ENCODE measurements at places on chromosomes 7 and 10. TPM values are rescaled to one million over a fixed set of nuclear protein-coding genes. Genes with fewer than 3 reads are reported as not detected.

DNA sequence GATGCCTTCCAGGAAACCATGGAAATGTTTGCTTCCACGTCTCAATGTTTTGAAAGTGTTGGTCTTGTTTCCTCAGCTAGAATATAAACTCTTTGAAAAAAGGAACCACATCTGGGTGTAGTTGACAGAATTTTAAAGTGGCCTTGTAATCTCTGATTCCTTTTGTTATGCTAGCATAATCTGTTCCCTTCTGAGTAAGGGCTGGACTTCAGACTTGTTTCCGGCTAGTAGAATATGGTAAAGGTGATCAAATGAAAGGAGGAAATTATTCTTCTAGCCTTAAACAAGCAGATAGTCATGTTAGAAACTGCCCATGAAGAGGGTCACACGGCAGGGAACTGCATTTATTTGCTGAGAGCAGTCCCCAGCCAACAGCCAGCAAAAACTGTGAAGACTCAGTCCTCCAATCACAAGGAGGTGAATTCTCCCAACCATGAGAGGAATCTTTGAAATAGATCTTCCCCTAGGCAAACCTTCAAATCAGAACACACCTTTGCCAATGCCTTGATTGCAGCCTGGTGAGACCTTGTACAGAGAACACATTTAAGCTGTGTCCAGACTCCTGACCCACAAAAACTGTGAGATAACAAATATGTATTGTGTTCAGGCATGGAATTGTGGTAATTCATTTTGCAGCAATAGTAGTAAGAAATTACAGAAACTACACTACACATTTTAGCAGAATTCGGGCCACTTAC lies 316.9 kb upstream of the SP8 start:
- no peak for DNase-seq

- DNase-seq: no peak
These were observed 765.9 kb upstream of the C7orf33 start for GRCh38 chr7:147824671-147825070.

- DNase-seq: peak; percentile 58
These were observed 384 bp upstream of the TMEM229A start for GRCh38 chr7:124033095-124033806.

DNA sequence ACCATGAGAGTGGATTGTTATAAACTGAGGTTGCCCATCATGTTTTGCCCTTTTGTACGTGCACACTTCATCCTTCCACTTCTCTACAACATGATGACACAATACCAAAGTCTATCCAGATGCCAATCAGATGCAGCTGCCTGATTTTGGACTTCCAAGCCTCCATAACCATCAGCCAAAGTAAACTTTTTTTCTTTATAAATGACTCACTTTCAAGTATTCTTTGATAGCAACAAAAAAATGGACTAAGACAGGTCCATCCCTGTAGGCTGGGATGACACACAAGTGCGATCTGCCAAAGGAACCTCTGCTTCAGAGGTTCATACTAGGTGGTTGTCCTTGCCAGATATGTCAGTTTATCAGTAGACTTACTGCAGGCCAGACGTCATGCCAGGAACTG lies 320.2 kb upstream of the FZD1 start:
- no peak for DNase-seq

The NUTM2E gene
- total RNA-seq: not detected

GRCh38 chr10:113058523-113059370 lies 108.7 kb downstream of the TCF7L2 start:
- no peak for DNase-seq

DNA sequence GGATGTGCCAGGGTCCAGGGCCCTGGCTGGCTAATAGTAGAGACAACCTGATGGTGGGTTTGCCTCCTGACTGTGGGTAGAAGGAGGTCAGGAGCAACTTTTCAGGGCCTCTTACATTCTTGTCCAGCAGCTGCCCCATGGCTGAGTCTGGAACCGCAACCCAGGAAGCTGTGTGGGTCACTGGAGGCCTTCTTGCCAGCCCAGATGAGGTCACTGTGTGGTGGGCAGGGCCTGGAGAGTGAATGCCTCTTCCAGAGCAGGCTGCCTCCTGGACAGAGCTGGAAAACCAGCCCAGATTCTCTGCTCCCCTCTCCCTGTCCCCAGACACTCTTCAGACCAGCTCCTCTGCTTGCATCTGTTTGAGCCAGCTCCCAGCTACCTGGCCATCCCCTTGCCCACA lies 43.5 kb upstream of the LEP start:
- no peak for DNase-seq

The PAOX gene
- total RNA-seq: 3.5 TPM

The SMO gene
- total RNA-seq: 12.1 TPM

DNA sequence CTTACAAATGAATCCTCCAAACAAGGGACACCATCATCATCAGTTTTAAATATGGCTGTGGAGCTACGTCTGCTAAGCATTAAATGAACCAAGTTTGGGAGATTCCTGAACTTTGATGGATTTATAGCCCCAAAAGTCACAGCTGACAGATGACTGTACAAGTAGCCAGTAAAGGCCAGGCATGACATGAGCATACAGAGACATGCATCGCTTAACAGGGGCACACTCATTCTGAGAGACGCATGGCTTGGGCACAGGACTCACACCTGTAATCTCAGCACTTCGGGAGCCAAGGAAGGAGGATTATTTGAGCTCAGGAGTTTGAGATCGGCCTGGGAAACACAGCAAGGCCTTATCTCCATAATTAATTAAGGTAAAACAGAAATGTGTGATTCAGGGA lies 166.2 kb downstream of the PARD3 start:
- DNase-seq: no peak

- DNase-seq: no peak
These were observed 37.6 kb upstream of the NCAPG2 start for GRCh38 chr7:158742065-158742821.

DNA sequence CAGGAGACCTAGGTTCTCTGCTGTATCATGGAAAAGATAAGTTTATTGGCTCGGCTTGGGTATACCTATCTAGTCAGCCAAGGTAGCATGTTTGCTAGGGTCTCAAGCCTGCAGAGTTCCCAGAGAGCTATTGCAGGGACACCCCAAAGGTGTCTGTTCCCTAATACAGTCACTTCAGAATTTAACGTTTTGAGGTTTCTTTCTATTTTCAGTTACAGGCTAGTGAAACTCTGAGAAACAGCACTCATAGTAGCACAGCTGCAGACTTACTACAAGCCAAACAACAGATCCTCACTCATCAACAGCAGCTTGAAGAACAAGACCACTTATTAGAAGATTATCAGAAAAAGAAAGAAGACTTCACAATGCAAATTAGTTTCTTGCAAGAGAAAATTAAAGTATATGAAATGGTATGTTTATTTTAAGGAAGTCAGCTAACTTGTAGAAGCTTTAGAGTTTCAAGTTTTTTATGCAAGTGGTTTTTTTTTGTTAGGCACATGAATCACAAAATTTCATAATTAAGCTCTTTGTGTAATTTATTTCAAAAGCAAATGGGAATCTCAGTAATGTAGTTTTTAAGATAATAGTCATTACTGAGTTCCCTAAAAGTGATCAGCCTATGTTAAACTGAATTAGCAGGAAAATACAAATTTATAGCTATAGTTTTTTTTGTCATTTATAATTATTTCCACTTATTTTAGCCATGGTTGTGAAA lies 54.9 kb downstream of the AKAP9 start:
- no peak for DNase-seq

DNA sequence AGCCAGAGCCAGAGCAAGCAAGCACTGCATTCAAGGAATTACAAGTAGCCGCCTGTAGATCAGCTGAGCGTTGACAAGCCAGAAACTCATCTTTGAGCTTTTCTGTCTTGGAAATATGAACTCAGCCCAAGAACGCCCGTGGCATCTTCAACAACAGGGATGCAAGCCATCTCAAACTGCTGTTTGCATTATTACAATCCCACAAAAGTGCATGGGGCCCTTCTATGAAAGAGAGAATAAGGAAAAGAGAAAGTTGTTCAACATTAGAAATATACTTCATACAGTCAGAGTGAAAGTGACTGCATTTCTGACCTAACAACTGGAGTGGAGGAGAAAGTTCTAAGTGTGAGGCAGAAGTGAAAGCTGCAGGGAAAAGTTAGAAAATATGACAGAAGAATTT lies 6.5 kb downstream of the SGCE start:
- no peak for DNase-seq

- DNase-seq: no peak
These were observed 20.9 kb downstream of the RAMP3 start for GRCh38 chr7:45178241-45179225.

The CADPS2 gene
- total RNA-seq: 46.2 TPM

The AHR gene
- total RNA-seq: 127 TPM

DNA sequence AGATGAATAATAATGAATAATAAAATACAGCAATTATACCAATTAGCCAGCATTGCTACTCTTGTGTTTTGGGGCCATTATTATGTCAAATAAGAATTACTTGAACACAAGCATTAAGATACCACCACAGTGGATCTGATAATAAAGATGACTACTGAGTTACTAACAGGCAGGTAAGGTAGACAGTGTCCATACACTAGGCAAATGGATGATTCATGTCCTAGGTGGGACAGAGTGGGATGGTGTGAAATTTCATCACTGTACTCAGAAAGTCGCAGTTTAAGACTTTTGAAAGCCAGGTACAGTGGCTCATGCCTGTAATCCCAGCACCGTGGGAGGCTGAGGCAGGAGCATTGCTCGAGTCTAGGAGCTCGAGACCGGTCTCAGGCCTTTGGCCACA lies 8.7 kb upstream of the UNC5B start:
- no peak for DNase-seq

The GARIN1A gene
- 1.0 TPM for total RNA-seq

DNA sequence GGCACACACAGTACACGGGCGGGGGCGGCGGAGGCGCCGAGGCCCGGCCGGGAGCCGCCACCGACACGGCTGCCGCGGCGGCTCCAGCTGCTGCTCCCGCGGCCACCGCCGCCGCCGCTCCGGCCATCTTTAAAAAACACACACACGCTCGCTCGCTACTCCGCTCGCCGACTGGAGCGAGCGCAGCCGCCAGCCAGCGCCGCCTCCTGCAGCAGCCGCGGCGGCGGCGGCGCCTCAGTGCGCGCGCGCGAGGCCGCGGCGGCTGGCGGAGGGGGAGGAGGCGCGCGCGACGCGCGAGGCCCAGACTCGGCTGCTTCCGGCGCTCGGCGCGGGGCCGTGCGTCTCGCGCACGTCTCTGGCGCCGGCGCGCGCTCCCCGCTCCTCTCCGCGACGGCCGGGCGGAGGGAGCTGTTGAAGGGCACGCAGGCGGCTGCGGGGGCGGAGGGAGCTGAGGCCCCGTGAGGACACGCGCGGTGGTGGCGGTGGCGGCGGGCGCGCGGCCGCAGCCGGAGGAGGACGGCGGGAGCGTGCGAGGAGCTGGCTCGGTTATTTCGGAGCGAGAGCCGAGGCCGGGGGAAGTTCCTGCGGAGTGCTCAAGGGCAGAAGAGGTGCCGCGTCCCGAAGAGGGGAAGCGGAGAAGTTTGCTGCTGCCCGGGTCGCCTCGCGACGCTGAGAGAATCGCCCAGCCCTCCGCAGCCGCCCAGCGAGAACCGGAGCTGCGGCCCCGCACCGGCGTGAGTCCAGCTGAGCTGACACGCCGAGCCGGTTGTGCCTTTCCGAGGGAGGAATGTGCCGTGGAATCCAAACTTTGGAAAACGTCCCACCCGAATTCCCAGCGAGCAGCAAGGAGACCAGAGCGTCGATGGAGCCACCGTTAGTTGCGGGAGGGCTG lies at the start of gene KDM7A:
TSS of gene KDM7A (minus strand) at position 173 of the 892 bp plus-strand sequence. CDS start at position 127, 46 bp downstream.
- peak; percentile 93 for DNase-seq

- no peak for DNase-seq
These were observed 12.3 kb downstream of the MRPS24 start for GRCh38 chr7:43856996-43857395.

- DNase-seq: no peak
These were observed 108.9 kb downstream of the IPMK start for GRCh38 chr10:58158806-58159205.

The LIPN gene
- total RNA-seq: not detected

The SFRP4 gene
- 21.8 TPM for total RNA-seq

The VAX1 gene
- not detected for total RNA-seq

- DNase-seq: no peak
These were observed 58.1 kb downstream of the CSGALNACT2 start for GRCh38 chr10:43196131-43196980.

- no peak for DNase-seq
These were observed 30.6 kb upstream of the CSTF2T start for GRCh38 chr10:51729822-51730555.

The MNX1 gene
- not detected for total RNA-seq

DNA sequence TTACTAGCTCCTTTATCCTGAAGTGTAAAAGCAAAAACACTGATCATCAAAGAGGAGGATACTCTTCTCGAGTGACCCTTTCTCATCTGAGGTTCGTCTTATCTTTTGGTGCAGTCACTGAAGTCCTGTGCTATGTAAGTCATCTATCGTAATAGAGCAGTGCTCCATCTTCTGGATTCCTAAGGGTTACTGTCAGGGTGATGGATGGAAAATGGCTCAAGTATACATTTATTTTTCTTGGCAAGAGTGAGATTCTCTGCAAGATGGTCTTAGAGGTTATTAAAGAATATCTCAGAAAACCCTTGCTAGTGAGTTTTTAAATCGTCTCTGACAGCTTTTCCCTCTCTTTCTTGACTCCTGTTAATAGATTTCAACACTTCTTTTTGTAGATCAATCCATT lies 12.4 kb downstream of the PRKG1 start:
- no peak for DNase-seq

The CPED1 gene
- total RNA-seq: 19.6 TPM

DNA sequence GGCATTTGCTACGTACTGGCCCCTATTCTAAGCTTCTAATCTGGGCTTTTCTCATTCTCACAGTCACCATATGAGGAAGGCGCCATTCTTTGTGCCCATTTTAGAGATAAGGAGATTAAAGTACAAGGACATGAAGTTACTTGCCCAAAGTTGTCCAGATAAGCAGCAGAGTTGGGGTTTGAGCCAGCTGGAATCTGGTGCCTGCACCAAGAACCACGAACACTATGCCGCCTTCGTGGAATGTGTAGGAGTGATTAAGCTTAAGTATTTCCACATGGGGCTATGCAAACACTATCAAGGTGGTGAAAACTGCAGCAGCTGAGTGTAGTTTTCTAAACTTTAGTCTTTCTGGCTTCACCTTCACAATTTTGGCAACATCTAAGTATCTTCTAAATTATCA lies 342.7 kb upstream of the ETV1 start:
- DNase-seq: no peak

The HDAC9 gene
- 7.7 TPM for total RNA-seq

- no peak for DNase-seq
These were observed 4.2 kb downstream of the GTPBP4 start for GRCh38 chr10:992467-992866.

The SMKR1 gene
- total RNA-seq: 1.2 TPM

- peak; percentile 63 for DNase-seq
These were observed 113.7 kb downstream of the CDK14 start for GRCh38 chr7:90709501-90710465.

The SEMA3D gene
- total RNA-seq: 105 TPM

GRCh38 chr7:17947620-17948019 lies 7.3 kb upstream of the SNX13 start:
- no peak for DNase-seq

All from thyroid gland (tissue), 4 donors.